ENCODE measurements at places on chromosomes 11 and 22.

DNA sequence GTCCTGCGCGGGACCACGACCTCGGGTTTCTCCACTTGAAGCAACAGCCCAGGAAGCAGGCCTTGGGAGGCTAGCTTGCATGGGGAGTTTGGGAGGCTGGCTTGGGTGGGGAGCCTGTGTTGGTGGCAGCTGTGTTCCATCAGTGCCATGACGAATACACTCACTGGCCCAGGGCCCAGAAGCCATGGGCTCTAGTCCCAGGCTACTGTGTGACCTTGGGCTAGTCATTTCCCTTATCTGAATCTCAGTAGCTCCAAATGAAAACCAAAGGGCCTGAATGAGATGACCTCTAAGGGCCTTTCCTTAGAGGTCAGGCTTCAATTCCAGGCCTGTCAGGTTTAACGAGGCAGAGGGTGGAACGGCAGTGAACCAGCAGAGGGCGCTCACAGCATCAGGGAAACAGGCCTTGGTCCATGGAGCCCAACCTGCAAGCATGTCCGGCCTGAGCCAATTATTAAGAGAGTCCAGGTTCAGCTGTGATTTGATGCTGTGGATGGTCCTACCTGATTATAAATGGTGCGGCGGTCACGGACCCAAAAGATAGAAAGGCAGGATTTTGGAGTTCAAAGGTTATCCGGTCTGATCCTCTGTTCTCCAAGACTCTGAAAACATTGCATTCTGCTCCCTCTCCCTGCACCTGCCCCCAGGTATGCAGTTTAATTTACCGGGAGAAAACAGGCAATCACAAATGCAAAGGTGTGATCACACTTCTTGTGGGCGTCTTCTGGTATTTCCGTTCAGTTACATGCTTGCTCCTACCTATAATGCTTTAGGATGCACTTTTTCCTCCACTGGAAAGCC lies 15.9 kb downstream of the PTPN5 start:
- DNase-seq, result no peak

GRCh38 chr11:75219869-75220268 lies 20.7 kb upstream of the TPBGL start:
- no peak for DNase-seq

- DNase-seq, result no peak
Measured at GRCh38 chr22:25134451-25134850, 65.2 kb upstream of the CRYBB3 start.

- DNase-seq, result peak; percentile 57
Measured at GRCh38 chr11:14764579-14765527, 121.2 kb downstream of the PDE3B start.

DNA sequence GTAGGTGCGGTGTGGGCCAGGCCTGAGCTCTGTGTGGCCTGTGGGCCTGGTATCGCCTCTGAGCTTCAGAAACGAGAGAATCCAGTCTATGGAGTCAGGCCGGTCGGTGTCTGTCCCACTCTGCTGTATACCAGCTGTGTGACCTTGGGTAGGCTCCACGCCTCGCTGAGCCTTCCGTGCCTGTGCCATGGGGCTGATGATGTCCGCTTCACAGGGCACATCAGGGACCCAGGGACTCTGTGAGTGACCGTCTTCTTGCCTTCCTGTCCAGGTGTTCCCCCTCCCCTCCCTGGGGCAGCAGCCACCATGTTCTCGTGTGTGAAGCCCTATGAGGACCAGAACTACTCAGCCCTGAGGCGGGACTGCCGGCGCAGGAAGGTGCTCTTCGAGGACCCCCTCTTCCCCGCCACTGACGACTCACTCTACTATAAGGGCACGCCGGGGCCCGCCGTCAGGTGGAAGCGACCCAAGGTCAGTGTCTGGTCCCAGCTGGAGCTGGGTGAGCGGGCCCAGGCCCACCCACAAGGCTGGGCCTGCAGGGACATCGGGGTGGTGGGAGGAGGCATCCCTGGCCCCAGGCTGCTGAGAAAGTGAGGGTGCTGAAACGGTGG lies 17.9 kb downstream of the CAPN5 start:
- DNase-seq, result no peak
